Activated naive CD4-positive, alpha-beta T cell treated with anti-CD3 and anti-CD28 coated beads for 36 hours (primary cell): ENCODE measurements at places on chromosomes 4 and X. TPM values are rescaled to one million over a fixed set of nuclear protein-coding genes. Genes with fewer than 3 reads are reported as not detected.

Gene PNPLA4
- 12.3 TPM for total RNA-seq

Gene FDCSP
- not detected for total RNA-seq

Gene GAGE12F
- total RNA-seq, result not detected

DNA sequence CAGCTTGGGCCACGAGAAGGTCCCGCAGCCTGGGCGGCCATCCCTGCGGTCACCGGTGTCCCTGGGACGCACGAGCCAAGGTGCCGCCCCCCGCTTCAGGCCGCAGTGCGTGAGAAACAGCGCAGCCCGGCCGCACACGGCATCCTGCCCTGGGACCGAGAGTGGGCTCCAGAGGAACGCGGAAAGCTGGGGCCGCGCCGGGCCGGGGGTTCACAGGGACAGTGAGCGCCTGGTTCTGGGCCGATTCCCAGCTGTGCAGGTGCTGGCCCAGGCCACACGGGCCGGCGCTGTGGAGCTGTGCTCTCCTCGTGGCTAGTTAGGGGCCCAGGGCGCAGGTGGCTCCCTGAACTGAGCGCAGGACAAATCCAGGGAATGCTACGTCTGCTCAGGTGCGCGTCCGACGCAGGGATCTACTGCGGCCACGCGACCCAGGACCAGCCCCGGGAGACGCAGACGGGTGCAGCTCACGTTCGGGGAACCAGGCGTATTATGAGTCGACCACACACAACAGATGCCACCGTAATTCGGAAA, 25.8 kb upstream of the GTPBP6 start:
- H3K27ac ChIP-seq, result no peak overlapping the region
- H3K4me3 ChIP-seq, result no peak overlapping the region
- H3K4me1 ChIP-seq, result no peaks in the 10 kb centered on the region
- H3K27me3 ChIP-seq, result no peaks in the 10 kb centered on the region
- DNase-seq, result no peak
- peaks cover 9% of the 10 kb centered on the region for H3K36me3 ChIP-seq

DNA sequence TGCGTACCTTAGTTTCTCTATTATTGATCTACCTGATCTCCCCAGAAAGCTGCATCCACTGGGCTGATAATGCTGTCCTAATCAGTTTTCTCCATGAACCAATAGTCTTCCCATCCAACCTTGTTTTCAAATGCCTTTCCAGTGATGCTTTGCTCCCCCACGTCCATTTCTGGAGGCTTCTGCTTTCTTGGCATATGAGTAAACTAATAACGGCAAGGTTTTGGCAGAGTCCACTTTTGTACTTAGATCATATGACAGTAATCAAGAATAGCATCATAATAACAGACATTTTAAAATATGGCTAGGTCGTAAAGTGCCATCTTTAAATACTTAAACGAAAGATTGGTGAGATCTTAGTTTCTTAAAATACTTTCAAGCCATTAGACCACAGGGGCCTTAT, 38.4 kb upstream of the FAM9B start:
- DNase-seq, result no peak
- H3K27me3 ChIP-seq, result no peaks in the 10 kb centered on the region
- H3K36me3 ChIP-seq, result no peaks in the 10 kb centered on the region
- no peak overlapping the region for H3K27ac ChIP-seq

Gene MAGEC3
- total RNA-seq, result not detected

GRCh38 chrX:130300010-130300282, 31.2 kb upstream of the ZNF280C start:
- no peak for DNase-seq
- H3K4me3 ChIP-seq, result no peak overlapping the region
- H3K27me3 ChIP-seq, result peaks cover under 1% of the 10 kb centered on the region
- no peak overlapping the region for H3K27ac ChIP-seq
- no peaks in the 10 kb centered on the region for H3K4me1 ChIP-seq

Gene BEX2
- 16.0 TPM for total RNA-seq

DNA sequence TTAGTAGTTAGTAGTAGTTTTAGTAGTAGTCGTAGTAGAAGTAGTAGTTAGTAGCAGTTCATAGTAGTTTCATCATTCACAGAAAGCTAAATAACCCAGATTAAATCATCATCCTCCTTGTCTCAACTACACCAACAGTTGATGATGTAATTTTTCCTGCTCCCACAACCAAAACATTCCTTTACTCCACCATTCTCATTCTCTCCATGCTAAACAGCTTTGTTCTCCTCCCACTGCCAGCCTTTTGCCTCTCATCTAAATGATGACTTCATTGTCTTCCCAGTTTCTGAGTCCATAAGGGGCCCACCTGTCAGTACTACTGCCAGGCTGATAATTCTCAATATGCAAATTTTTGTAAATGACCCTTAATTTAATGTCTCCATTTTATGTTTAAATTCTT, 68.9 kb downstream of the ARHGAP24 start:
- H3K27ac ChIP-seq, result no peak overlapping the region
- H3K4me3 ChIP-seq, result no peak overlapping the region
- no peaks in the 10 kb centered on the region for H3K4me1 ChIP-seq
- no peaks in the 10 kb centered on the region for H3K36me3 ChIP-seq

DNA sequence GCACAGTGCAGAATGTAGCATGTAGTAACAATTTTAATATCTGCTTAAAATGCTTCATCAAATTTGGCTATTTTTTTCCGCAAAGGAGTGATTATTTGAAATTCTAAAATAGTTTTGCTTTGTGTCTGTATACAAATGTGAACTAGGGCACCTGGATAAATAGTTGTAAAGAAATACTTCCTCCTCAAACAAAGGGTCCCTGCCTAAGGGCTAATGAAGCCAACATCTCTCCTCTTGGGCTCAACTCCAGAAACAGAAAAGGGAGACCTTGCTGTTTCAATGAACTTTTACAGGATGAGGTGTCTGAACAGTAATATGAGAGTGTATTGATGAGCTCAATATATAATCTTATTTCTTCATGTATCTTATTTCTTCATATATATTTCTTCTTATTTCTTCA, 30.8 kb upstream of the SCOC start:
- peaks cover 16% of the 10 kb centered on the region for H3K27me3 ChIP-seq
- peaks cover 4% of the 10 kb centered on the region for H3K4me1 ChIP-seq
- no peak overlapping the region for H3K4me3 ChIP-seq
- H3K36me3 ChIP-seq, result no peaks in the 10 kb centered on the region
- DNase-seq, result no peak

DNA sequence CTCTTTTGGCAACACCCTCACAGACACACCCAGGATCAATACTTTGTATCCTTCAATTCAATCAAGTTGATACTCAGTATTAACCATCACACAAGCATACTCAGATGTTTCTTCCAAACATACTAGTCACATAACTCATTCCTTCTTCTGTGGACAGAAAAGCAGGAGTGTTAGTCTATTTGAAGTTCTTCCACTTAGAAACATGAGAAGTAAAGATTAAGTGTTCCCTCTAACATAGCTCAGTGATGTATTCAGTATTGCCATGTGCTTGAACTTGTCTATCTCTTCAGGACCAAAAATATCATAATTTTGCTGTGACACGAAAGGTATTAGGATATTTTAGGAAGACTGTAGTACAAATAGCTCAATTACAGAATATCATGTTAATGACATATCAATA, 25.8 kb upstream of the MAGED1 start:
- peaks cover 7% of the 10 kb centered on the region for H3K4me1 ChIP-seq
- no peak overlapping the region for H3K27ac ChIP-seq
- H3K4me3 ChIP-seq, result no peak overlapping the region
- no peak for DNase-seq
- H3K27me3 ChIP-seq, result no peaks in the 10 kb centered on the region

- H3K4me1 ChIP-seq, result no peaks in the 10 kb centered on the region
- no peak for DNase-seq
- no peaks in the 10 kb centered on the region for H3K27me3 ChIP-seq
- H3K36me3 ChIP-seq, result no peaks in the 10 kb centered on the region
Measured at GRCh38 chr4:37798616-37799015, 27.9 kb upstream of the PGM2 start.

- H3K4me1 ChIP-seq, result no peaks in the 10 kb centered on the region
- no peak overlapping the region for H3K27ac ChIP-seq
- no peaks in the 10 kb centered on the region for H3K36me3 ChIP-seq
- no peak overlapping the region for H3K4me3 ChIP-seq
- no peak for DNase-seq
- peaks cover 6% of the 10 kb centered on the region for H3K27me3 ChIP-seq
Measured at GRCh38 chr4:95457353-95457752, 91.4 kb downstream of the UNC5C start.

DNA sequence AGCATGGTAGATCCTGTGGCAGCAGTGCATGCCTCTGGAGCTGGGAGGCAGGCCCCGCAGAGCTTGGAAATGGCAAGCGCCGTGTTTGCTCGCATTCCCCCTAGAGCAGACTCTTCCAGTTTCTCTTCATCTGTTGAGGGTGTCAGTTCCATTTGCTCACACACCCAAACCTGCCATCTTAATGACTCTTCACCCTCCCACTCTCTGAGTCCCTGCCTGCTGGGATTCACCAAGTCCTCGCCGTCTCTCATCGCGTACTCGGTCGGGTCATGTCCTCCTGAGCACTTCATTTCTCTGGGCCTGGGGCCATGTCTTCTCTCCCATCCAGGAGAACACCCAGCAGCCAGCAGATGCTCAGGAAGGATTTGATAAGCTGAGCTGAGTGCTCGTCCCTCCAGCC, 16.9 kb downstream of the ZBTB49 start:
- H3K4me3 ChIP-seq, result no peak overlapping the region
- DNase-seq, result no peak
- no peaks in the 10 kb centered on the region for H3K27me3 ChIP-seq
- peaks cover 9% of the 10 kb centered on the region for H3K36me3 ChIP-seq
- no peak overlapping the region for H3K27ac ChIP-seq
- no peaks in the 10 kb centered on the region for H3K4me1 ChIP-seq

Gene SLC7A11
- total RNA-seq, result 3.2 TPM

- DNase-seq, result no peak
- no peaks in the 10 kb centered on the region for H3K36me3 ChIP-seq
- no peaks in the 10 kb centered on the region for H3K4me1 ChIP-seq
- H3K4me3 ChIP-seq, result no peak overlapping the region
Measured at GRCh38 chr4:176988226-176988625, 195.5 kb upstream of the VEGFC start.

- no peaks in the 10 kb centered on the region for H3K36me3 ChIP-seq
- DNase-seq, result no peak
- peak overlapping the region; percentile 85 for H3K4me3 ChIP-seq
- no peaks in the 10 kb centered on the region for H3K27me3 ChIP-seq
Measured at GRCh38 chrX:135982860-135983259, 2.4 kb upstream of the SLC9A6 start.

Gene SSX4
- total RNA-seq, result not detected

- H3K4me1 ChIP-seq, result no peaks in the 10 kb centered on the region
- no peaks in the 10 kb centered on the region for H3K27me3 ChIP-seq
- no peak overlapping the region for H3K4me3 ChIP-seq
- DNase-seq, result no peak
- no peak overlapping the region for H3K27ac ChIP-seq
Measured at GRCh38 chr4:86218746-86219473, 140.9 kb downstream of the MAPK10 start.

GRCh38 chr4:181802207-181802606, 441.0 kb upstream of the TENM3 start:
- H3K27me3 ChIP-seq, result no peaks in the 10 kb centered on the region
- no peak overlapping the region for H3K27ac ChIP-seq
- no peak for DNase-seq
- H3K4me3 ChIP-seq, result no peak overlapping the region

Gene SLC10A6
- total RNA-seq, result not detected

Gene ALG13
- total RNA-seq, result 44.7 TPM

GRCh38 chrX:40291553-40291952, 193.8 kb upstream of the BCOR start:
- DNase-seq, result no peak
- H3K4me3 ChIP-seq, result no peak overlapping the region
- no peak overlapping the region for H3K27ac ChIP-seq
- H3K27me3 ChIP-seq, result no peaks in the 10 kb centered on the region

DNA sequence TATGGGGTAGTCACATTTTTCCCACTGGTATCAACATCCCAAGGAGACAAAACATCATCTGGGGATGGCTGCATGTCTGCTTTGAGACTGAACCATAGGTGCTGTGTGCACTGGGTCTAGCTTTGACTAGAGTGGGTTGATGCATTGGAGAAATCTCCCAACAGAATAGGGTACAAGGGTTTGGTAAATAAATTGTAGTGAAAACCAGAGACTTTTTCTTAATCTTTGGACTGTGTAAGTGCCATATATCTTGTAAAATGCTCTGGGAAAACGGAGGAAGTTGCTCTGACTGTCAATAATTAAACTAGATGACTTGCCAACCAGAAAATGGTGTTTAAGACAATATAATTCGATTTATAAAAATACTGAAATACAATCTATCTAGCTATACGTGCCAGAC, 1064.0 kb upstream of the SLIT2 start:
- H3K27me3 ChIP-seq, result no peaks in the 10 kb centered on the region
- no peak overlapping the region for H3K27ac ChIP-seq
- no peak overlapping the region for H3K4me3 ChIP-seq
- DNase-seq, result no peak
- no peaks in the 10 kb centered on the region for H3K36me3 ChIP-seq
- H3K4me1 ChIP-seq, result no peaks in the 10 kb centered on the region

Gene PPP2R2C
- not detected for total RNA-seq

GRCh38 chr4:17480210-17480927, 31.5 kb downstream of the QDPR start:
- H3K27ac ChIP-seq, result no peak overlapping the region
- peaks cover 2% of the 10 kb centered on the region for H3K4me1 ChIP-seq
- peaks cover 21% of the 10 kb centered on the region for H3K36me3 ChIP-seq
- H3K4me3 ChIP-seq, result no peak overlapping the region

Gene SLC39A8
- total RNA-seq, result 28.8 TPM

Gene SPANXD
- not detected for total RNA-seq

GRCh38 chr4:149884529-149885181, 69.0 kb upstream of the IQCM start:
- H3K4me3 ChIP-seq, result no peak overlapping the region
- H3K36me3 ChIP-seq, result no peaks in the 10 kb centered on the region
- no peak overlapping the region for H3K27ac ChIP-seq
- peaks cover 4% of the 10 kb centered on the region for H3K27me3 ChIP-seq

GRCh38 chrX:7283741-7284140, 135.8 kb upstream of the PUDP start:
- H3K4me1 ChIP-seq, result no peaks in the 10 kb centered on the region
- H3K27ac ChIP-seq, result no peak overlapping the region
- H3K27me3 ChIP-seq, result no peaks in the 10 kb centered on the region
- DNase-seq, result no peak

- peak overlapping the region; percentile 91 for H3K27ac ChIP-seq
- H3K27me3 ChIP-seq, result no peaks in the 10 kb centered on the region
- peaks cover 34% of the 10 kb centered on the region for H3K4me1 ChIP-seq
- peak overlapping the region; percentile 93 for H3K4me3 ChIP-seq
- DNase-seq, result no peak
- peaks cover 14% of the 10 kb centered on the region for H3K36me3 ChIP-seq
Measured at GRCh38 chr4:39365360-39365759, 802 bp downstream of the RFC1 start.

Gene UGT2A1
- total RNA-seq, result not detected

Gene BRS3
- not detected for total RNA-seq
